ENCODE measurements at places on chromosomes 2 and 18.
A peak's percentile ranks its signal among the peaks of the same experiment; 100 is the strongest.

GRCh38 chr2:16050261-16050907, 110.0 kb downstream of the MYCN start:
- no peak for DNase-seq

DNA sequence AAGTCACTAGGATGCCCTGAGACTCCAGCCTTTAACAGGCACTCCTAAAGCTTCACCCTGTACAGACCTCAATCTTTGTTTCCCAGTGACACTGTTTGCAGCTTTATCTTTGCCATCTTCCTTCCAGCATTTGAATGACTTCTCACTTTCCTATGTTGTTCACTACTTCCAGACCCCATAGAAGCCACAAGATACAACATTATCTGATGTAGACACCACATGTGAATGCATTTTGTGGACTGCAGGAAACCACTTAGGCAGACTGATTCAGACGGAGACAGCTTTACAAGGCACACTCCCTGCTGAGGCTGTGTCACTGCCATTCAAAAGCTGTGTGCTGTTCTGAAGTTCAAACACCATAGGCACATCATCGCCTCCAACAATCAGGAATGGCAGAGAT, 67.3 kb upstream of the SPATS2L start:
- no peak for DNase-seq

- DNase-seq, result peak; percentile 38
These were observed 23.0 kb upstream of the TAF1B start for GRCh38 chr2:9820020-9820973.

GRCh38 chr18:36379435-36379984, 82.0 kb downstream of the FHOD3 start:
- DNase-seq, result no peak

GRCh38 chr18:23824240-23824639, 135.0 kb downstream of the LAMA3 start:
- DNase-seq, result peak; percentile 28

GRCh38 chr2:83933749-83934148, 525.3 kb downstream of the SUCLG1 start:
- no peak for DNase-seq

DNA sequence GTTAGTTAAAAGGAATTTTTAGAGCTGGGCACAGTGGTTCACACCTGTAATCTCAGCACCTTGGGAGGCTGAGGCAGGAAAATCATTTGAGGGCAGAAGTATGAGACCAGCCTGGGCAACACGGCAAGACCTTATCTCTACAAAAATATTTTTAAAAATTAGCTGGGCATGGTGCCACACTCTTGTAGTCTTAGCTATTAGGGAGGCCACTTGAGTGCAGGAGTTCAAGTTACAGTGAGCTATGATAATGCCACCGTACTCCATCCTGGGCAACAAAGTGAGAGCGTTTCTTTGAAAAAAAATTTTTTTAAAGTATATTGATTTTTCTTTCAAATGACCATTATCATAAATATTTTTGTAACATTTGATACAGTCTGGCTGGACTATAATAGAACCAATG, 93.6 kb upstream of the FAM117B start:
- no peak for DNase-seq

GRCh38 chr2:229849073-229849472, 72.7 kb downstream of the TRIP12 start:
- no peak for DNase-seq

DNA sequence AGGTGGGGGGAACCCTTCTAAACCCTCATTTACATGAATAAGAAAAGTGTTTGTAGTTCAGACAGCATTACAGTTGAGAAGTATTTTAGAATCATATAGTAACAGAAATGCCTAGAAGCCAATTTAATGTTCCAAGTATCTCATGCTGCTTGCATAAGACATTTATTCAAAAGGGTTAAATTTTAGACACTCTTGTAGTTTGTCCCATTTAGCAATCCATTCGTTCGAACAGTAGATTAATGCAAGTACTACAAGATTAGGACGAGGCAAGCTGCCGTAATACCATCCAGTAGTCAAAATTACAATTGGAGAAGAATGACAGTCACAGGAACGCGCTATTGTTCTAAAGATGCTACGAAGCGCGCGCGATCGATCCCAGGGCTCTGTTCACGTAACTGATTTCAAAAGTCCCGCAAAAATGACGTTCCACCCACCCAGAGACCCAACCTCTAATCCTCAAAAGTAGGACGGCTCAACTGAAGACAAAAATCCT, 1.2 kb downstream of the TMEM237 start:
- DNase-seq, result peak; percentile 44

DNA sequence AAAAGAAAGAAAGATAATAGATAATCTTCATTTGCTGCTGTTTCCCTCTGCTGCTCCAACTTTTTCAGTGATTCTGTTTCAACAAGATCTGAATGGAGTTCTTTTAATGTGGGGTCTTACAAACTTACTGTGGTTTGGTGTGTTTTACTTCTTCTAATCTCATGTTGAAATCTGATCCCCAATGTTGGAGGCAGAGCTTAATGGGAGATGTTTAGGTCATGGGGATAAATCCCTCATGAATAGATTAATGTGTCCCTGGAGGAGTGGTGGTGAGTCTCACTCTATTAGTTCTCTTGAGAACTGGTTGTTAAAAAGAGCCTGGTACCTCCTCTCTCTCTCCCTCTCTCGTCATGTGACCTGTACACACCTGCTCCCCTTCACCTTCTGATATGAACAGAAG, 442.4 kb downstream of the EPHA4 start:
- DNase-seq, result no peak

GRCh38 chr2:225400060-225400511, 576 bp downstream of the NYAP2 start:
- peak; percentile 7 for DNase-seq

- peak; percentile 85 for DNase-seq
These were observed 17.1 kb downstream of the SLC8A1 start for GRCh38 chr2:40434731-40435271.

GRCh38 chr2:176914371-176914770, 298.2 kb upstream of the HNRNPA3 start:
- DNase-seq, result no peak
